Stimulated activated CD4-positive, alpha-beta T cell treated with anti-CD3 and anti-CD28 coated beads, Interleukin-1b, Interleukin-23, amount 100 ng/mL, for 48 hours (primary cell): ENCODE measurements at places on chromosomes 1 and 21.

- DNase-seq = no peak
These were observed 1271.8 kb downstream of the BRINP3 start for GRCh38 chr1:189205863-189206262.

- peak; percentile 19 for DNase-seq
These were observed 24.8 kb downstream of the RNF19B start for GRCh38 chr1:32939655-32940371.

DNA sequence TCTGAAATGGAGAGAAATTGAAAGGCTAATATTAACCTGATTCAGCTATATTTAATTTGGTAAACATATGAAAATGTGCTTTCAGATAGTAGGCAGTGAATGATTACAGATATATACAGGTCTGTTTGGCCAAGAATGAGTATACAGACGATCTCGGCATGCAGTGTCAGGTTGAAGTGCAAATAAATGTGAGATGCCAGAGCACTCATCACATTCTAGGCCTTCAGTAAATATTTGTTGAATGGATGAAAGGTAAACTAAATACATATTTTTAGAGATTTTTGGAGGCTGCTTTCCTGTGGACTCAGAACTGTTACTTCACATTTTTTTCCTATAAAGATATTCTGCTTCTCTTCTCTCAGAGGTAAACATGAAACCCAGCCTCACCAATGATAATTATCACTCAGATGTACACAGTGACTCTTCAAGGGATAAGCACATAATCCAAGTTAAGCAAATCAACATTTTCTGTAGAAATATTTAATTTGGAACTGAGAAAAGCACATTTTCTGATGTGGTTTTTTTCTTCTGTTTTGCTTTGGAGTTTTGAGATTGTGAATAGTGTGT is 702.9 kb downstream of the BRINP3 start:
- no peak for DNase-seq

DNA sequence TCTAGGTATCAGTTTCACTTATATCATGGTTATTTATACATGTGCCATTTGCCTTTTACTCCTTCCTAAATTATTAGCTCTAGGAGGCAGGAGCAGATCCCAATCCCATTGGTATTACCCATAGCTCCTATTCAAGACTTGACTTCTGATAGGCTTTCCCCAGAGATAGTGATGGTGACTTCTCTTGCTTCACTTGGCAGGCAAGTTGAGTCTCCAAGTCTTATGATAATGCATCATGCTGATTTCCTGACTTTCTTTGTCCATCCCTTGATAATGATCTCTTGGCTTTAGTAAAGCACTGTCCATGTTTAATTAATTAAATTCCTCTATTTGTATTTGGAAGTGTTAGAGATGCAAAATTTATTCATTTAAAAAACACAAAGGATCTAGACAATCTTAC is 253.5 kb upstream of the ADAMTS5 start:
- DNase-seq = no peak

GRCh38 chr1:43565600-43566360 is 35.1 kb downstream of the PTPRF start:
- peak; percentile 35 for DNase-seq

DNA sequence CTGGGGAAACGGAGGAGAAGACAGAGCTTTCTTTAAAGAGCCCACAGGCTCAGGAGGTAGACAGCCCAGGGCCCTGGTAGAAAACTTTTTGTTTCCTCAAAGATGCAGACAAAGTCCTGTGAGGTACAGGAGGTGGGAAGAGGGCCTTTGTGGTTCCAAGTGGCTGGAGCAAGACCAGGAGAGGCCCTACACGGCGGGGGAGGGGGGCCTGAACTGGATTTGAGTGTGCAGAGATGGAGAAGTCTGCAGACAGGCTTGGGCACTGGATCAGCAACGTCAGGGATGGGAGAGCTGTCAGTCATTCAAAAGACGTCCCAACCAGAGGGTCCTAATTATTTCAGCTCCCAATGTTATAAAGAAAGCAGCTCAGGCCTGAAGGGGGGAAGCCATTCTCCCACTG is 126.2 kb downstream of the EPHB2 start:
- no peak for DNase-seq

- peak; percentile 57 for DNase-seq
These were observed 183.5 kb downstream of the RUNX1 start for GRCh38 chr21:34865400-34866241.

DNA sequence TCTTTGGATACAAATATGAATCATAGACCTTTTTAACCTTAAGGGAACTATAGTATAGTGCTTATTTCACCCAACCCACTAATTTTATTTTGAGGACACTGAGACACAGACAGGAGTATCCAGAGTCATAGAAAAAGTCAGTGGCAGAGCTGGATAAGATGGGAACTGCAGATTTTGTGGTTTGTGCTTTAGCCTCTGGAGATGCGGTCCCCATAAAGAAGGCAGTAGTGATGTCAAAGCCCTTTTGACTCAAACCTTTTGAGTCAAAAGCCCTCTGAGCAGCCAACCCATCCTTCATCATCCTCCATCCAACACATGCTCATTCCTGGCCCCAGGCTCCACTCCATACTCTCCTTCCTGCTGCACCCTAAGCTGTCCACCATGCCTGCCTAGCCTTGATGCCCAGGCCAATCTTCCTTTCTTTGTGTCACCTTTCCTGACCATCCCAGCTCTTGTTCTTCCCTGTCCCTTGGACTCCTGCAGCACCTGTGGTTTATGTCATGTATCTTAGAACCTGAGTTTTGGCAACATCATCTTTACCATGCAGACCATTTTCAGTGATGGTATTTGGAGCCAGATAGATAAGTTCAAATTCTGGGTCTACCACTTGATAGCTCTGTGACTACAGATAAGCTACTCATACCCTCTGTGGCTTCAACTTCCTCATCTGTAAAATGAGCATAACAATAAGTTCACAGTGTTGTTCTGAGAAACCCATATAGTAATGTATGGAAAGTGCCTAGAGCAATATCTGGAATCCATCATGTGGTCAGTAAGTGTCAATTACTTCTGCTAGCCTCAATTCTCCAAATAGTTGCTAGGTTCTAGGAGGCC is 20.1 kb downstream of the SLAMF1 start:
- no peak for DNase-seq

GRCh38 chr1:34478515-34479076 is 276.3 kb upstream of the GJB5 start:
- no peak for DNase-seq

- no peak for DNase-seq
These were observed 54.6 kb downstream of the TGFBR3 start for GRCh38 chr1:91831132-91831930.

DNA sequence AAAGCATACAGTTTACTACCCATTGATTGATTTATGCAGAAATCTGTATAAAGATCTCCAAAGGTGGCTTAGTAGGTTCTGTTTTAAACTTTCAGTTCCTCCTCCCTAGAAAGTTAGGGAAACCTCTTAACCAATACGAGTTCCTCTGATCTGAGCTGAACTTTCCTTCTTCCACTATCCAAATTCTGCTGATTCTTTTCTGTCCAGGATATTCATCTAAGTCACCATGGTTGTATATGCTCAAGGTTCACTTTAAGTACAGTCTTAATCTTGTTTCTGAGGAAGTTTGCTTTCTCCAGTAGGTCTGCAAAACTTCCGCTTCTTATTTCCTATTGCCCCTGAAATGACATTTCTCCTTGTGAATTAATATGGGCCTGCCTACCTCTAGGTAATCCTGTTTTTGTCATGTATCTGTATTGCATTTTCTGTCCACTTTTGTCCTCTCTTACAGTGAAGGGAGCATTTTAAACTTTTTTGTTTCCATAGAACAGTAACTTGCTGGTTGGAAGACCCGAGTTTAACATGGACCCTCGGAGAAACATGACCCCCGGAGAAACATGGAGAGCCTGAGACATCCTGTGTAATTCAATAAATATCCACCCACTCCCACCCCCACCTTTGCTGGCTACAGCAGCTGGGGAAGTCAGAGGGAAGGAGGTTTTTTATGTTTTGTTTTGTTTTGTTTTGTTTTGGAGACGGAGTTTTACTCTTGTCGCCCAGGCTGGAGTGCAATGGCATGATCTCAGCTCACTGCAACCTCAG is 16.7 kb upstream of the TUT4 start:
- DNase-seq = no peak

DNA sequence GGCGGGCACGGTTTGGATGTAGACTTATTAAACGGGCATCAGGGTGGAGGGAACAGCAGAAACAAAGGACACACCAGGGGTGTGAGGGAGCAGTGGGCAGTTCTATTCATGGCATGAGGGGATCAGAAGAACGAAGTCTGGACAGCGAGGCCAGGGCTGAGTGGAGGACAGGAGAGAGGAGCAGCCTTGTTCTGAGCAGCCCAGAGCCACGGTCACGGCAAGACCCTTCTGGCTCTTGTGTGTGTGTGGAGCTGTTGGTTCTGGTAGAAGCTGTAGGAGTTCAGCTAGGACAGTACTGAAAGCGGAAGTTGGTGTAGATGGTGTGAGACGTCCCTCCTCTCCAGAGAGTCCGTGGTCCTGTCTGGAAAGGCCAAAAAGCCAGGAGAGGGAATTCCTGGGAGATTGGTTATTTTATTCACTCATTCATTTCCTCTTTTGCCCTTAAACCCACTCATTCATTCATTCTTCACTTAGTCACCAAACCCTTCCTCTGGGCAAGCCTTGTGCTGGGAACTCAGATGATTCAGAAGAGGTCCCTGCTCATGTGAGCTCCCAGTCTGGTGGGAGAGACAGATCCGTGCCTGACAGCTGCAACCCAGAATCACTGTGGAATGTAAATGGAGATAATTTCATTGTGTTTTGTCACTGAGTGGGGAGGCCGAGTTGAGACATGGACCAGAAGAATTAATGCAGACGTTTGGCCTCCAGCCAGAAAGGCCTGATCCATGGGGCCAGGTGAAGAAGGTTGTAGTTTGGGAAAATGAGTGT is 4.1 kb upstream of the ACOT11 start:
- no peak for DNase-seq

DNA sequence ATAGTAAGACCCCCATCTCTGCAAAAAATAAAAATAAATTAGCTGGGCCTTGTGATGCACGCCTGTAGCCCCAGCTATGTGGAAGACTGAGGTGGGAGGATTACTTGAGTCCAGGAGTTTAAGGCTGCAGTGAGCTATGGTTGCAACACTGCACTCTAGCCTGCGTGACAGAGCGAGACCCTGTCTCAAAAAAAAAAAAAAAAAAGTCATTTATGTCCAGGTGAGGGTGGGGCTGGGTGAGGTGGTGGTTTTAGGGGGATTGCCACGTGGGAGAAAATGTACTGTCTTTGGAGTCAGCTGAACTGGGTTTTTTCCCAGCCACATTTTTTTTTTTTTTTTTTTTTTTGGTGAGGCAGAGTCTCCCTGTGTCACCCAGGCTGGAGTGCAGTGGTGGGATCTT is 6.7 kb downstream of the PIK3CD start:
- DNase-seq = peak; percentile 25

- DNase-seq = no peak
These were observed 123.9 kb upstream of the TMPRSS2 start for GRCh38 chr21:41631564-41632461.

GRCh38 chr1:40078512-40079333 is 18.3 kb downstream of the PPT1 start:
- peak; percentile 40 for DNase-seq

- DNase-seq = no peak
These were observed 20.9 kb upstream of the RGL1 start for GRCh38 chr1:183783767-183784637.

DNA sequence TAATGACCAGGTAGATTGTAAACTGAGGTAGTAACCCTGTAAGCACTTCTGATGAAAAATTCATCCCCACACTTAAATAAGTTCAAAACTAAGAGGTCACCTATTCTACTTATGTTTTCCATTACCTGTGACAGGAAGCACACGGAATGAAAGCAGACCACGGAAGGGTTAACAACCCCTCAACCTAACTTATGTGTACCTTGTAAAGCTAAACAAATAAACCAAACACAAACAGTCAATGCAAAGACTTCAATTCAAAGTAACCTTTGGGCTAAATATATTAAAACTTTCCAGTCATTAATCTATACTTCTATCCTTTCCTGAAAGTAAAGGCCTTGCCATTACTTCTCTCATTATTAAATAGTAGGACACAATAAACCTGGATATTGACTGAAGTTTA is 7.0 kb downstream of the PPP1R15B start:
- no peak for DNase-seq
